Stimulated activated CD4-positive, alpha-beta T cell treated with anti-CD3 and anti-CD28 coated beads, Interleukin-1b, Interleukin-23, amount 100 ng/mL, for 1 hour (primary cell): ENCODE measurements at places on chromosomes 4 and X.

DNA sequence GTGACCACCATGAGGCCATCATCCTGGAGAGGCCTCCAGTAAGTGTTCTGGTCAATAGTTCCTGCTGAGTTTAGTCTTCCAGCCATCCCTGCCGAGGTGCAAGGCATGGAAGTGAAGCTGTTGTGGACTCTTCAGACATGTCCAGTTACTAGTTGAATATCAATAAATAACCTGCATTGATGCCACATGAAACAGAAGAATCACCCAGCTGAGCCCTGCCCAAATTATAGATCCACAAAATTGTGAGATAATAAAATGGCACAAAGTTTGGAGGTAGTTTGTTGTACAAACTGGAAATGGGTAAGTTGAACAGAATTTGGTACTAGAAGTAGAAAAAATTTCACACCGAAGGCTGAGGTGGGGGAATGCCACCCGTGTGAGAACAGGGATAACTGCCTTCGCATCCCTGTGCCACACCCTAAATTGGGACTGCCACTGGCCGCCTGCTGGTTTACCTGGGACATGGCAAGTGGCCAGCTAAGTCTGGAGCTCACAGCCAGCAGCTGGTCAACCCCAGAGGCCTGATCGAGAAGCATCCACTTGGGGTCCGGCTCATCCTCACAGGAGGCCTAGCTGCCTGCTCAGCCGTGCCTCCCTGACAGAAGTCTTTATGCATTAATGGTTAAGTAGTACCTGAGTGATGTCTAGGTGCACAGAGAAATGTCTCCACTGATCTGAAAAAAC is 184.5 kb downstream of the SPRY1 start:
- DNase-seq = no peak

GRCh38 chrX:53939127-53939526 is 105.1 kb downstream of the PHF8 start:
- no peak for DNase-seq

DNA sequence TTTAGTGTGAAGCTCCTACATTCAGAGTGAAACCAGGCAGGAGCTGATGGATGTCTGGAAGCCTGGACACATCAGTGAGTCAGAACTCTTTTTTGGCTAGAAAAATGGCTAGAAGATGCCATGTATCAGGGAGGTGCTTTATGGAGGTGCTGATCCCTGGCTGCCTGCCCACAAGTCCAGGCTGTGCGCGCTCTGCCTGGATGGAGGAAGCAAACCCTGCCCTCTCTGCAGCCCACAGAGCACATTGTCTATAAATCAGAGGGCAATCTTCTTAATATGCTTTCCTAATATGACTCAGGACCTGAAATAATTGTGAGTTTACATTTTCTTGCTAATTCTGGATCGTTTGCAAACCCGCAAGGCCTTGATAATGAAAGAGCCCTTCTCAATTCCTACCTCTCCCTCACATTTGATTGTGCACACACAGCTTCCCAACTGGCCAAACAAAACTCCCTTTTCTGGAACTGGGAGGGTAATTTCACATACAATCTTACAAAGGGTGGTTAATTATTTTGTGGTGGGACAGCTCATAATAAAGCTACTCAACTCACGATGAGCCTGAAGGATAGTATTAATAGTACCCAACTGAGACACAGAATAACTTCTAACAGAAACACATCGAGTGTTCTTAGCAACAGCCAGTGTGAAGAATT is 11.7 kb downstream of the MFAP3L start:
- DNase-seq = no peak

- DNase-seq = no peak
Observed at GRCh38 chrX:70434914-70435586, 9.6 kb upstream of the DLG3 start.

DNA sequence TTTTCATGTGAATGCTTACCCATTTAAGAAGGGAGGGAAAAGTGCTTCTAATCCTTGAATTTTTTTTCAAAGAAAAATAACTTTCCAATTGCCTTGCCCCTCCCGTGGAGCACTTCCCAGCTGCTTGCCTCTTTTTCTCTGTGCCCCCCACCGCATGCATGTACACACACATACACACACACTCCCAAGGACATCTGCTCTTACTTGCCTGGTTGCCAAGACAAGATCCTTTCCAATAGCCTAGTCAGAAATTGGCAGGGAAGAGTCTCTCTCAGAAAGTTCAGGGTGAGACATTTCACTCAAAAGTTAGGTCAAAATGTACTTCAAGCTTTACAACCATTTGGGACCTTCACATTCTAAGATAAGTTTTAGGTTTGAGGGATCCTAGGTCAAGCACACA is 10.9 kb downstream of the HHIP start:
- no peak for DNase-seq

DNA sequence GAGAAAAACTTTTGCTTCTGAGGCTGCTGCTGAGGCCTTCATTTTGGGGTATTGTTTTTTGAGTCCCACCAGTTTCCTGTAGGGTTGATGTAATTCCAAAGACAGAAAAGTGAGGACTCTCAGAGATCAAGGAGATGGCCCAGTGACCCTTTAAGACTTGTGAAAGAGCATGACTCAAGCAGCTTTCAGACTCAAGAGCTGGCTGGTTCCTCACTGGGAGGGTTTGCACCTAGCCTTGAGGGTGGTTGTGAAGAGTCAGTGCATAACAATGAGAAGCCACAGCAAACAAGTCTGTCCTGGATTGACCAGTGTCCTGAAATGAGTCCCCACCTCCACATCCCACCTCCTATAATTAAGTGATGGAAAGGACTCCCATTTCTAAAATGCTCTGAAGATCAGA is 89.2 kb downstream of the NHS start:
- DNase-seq = no peak

DNA sequence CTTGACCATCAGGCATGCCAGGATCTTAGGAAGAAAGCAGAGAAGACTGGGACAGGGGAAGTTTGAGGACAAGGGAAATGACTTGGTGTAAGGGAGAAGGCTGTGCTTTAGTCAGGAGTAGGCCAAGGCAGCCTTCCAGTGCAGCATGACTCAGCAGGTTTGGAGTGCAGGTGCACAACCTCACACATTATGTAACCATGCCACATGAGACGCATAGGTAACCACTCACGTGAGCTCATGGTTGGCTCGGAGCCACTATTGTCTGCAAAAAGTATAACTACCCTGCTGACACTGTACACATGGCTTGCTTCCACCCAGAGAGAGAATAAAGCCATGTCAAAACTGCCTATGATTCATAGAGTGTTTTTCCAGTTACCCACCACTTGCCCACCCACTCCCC is 715.9 kb downstream of the SMARCA1 start:
- DNase-seq = no peak

- DNase-seq = no peak
Observed at GRCh38 chr4:64399313-64400109, 9.7 kb downstream of the TECRL start.

DNA sequence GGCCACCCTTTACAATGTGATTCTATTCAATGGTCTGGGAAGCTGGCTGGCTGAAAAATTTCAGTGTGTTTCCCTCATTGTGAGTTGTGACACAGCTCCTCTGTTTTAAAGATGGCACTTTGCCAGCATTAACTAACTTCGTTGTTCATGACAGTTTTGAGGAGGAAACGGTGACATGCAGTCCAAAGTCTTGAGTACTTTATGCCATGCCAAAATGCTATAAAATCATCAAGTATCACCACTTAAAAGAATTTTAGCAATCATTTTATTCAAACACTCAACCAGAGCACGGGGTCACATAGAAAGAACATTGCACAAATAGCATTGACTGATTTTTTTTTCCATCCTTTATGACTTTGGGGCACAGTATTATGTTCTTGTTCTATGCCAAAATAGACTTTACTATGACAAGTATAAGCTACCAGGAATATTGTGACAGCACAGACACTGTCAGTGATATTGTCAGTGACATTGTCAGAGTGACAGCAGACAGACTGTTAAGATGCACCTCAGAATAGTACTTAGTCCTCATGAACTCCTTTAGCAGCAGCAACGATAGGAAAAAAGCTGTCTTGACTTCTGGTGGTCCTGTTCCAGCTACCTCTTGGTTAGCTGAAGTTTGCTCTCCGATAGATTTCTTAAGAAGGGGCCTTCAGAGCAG is 46.7 kb downstream of the CXCL13 start:
- no peak for DNase-seq

- no peak for DNase-seq
Observed at GRCh38 chrX:71667328-71668247, at the start of gene LOC101059915. Gene LOC101059915 (plus strand): TSS chrX:71667546.

DNA sequence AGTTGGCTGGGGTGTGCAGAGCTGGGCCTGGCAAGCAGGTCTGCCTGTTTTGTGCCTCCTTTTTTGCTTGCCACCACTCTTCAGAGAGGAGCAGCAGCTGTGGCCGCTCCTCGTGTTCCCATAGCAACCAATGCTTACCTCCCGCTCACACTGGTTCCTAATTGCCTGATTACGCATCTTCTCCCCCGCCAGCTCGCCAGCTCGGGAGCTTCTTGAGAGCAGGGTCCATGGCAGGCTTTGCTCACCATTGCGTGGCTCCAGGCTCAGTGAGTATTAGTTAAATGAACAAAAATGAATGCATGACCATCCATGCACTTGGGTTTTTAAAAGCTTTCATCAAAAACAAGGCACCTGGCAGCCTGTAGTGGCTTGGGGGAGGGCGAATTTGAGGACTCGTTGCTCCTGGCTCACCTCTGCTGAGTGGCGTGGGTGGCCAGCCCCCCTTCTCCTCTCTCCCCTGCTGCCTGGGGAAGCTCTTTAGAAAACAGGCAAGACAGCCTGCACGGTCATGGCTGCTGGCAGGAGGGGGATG is 14.2 kb upstream of the PJA1 start:
- DNase-seq = no peak

DNA sequence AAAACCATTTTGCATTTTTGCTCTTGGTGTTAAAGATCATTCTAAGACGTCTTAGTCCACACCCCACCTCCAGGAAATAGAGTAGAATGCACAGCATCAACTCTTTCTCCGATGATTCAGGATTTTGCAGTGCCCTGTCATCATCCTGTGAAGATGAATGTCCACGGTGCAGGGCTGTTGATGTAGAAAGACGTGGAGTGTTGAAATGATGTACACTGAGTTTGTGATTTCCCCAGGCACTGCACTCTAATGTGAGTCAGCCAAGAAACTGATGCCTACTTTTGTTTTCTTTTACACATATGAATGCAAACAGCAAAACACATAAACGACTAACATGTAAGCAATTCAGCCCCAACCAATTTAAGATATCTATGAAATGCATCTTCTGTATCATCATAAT is 10.5 kb downstream of the LGI2 start:
- DNase-seq = no peak

GRCh38 chr4:11769434-11769833 is 340.7 kb upstream of the HS3ST1 start:
- DNase-seq = no peak

DNA sequence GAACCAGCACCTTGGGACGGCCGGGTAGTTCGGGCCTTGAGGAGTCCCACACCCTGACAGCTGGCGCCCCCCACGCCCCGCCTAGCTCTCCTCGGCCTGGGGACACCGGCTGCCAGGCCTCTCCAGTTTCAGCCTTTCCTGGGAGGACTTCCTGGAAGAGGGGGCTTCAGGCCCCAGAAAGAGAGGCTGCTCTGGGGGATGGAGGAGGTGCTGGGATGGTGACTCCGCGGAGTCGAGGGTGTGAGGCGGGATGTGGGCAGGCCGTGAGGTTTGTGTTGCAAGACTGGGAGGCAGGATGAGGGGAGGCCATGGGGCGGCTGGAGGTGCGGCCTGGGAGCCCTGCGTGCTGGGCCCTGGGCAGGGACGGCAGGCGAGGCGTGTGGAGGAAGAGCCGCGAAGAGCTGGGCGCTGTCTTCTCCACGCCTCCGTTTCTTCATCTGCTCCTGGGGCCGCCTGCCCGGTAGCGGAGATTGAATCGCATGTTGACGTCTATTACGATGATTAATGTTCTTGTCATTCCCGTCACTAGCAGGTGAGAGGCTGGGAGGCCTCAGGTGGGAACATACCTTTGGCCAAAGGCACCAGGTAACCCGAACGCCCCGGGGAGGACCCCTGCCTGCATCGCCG is 918 bp upstream of the FGFRL1 start:
- no peak for DNase-seq

DNA sequence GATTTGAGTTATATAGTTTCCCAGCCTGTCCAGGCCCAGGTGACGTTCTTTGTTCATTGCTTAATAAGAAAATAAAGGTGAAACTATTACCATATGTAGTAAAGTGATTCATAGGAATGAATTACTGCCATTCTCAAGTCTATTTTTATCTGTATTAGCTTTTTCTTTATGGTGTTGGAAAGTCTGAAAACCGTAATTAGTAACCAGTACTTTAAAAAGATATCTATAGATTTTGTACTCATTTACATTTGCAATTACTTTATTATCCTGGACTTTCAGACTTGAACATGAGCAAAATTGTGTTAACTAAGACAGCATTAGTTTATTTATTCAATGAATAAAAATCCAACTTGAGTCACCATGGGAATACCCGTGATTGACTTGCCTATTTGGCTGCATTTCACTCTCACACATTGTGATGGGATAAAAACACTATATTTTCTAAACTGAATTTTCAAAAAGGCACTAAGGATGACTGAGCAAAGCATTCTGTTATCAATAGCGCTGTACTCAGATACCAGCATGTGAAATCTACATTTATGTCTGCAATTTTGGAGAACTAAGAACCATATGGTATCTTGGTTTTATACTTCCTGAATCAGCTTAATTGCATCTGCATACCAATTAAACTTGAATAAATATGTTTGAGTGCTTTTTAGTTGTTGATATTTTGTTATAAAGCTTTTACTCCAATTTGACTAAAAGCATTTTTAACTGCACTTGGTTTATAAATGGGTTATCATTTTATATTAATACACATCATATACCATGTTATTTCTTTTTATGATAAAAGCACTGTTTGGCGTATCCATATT is 154.6 kb downstream of the CCSER1 start:
- DNase-seq = no peak

GRCh38 chr4:184792950-184793555 is 32.7 kb downstream of the ACSL1 start:
- DNase-seq = no peak

- DNase-seq = no peak
Observed at GRCh38 chr4:120155287-120155686, 88.6 kb upstream of the MAD2L1 start.

DNA sequence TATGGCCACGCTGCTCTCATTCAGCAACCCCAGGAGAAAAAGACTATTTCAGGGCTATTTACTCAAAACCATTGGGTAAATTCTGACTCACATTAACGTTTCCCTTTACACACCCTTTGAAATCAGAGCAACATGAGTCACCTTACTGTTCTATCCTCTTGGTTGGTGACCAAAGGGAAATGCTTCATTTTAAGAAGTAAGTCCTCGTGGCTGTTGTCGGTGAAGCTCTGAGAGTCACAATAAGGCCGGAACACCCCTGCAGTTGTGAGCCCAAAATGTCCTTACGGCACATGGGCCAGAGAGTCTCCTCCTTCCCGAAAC is 56.3 kb upstream of the SPRY1 start:
- no peak for DNase-seq

DNA sequence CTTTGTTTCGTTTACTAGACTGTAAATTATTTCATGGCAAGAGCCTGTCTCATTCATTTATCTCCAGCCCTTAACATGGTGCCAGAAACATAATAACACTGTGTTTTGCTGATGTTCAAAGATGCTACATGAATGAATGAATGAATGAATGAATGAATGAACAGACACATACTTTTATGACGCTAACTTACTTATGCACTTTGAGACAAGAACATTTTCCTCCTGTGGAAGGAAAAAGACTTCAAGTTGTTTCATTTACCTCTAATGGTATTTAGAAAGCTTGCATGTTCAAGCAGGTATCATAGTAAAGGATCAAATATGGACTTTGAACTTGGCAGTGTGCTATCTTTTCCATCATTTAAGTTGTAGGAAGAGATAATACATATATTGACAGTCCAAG is 131.6 kb downstream of the GLRA2 start:
- DNase-seq = no peak
